Parietal lobe (tissue), 2 donors: ENCODE measurements at places on chromosomes 3 and 15. TPM values are rescaled to one million over a fixed set of nuclear protein-coding genes. Genes with fewer than 3 reads are reported as not detected.

Gene PLS1
- 0.94 TPM for total RNA-seq

Gene ITIH1
- not detected for total RNA-seq

Gene SLC6A11
- 33.5 TPM for total RNA-seq

Gene TLR9
- 0.31 TPM for total RNA-seq

Gene CILP
- total RNA-seq, result 0.63 TPM

Gene COL6A5
- total RNA-seq, result not detected

Gene PLA2G4D
- not detected for total RNA-seq

Gene CAMKV
- total RNA-seq, result 283 TPM

Gene CYP1A1
- 0.31 TPM for total RNA-seq

Gene CYP11A1
- not detected for total RNA-seq

Gene OSTN
- total RNA-seq, result 26.6 TPM

Gene CFAP91
- 13.5 TPM for total RNA-seq

Gene PPP2R3A
- 44.8 TPM for total RNA-seq

Gene IFT57
- 72.0 TPM for total RNA-seq

Gene RPS27L
- total RNA-seq, result 16.3 TPM

Gene SEMA4B
- 70.7 TPM for total RNA-seq

Gene ACAN
- 0.31 TPM for total RNA-seq

Gene SPSB4
- total RNA-seq, result 19.1 TPM

Gene PTPN23
- 53.5 TPM for total RNA-seq

Gene IL20RB
- 1.3 TPM for total RNA-seq

Gene TRH
- total RNA-seq, result 1.6 TPM

Gene RTP1
- total RNA-seq, result 0.31 TPM

Gene OR5H2
- total RNA-seq, result not detected

Gene CA12
- 11.6 TPM for total RNA-seq

Gene MESP2
- total RNA-seq, result not detected

Gene SLC24A5
- total RNA-seq, result not detected

Gene CYP8B1
- not detected for total RNA-seq

Gene PDZRN3
- 96.4 TPM for total RNA-seq

Gene ADAMTS9
- 26.0 TPM for total RNA-seq

Gene ZNF385D
- total RNA-seq, result 23.2 TPM

Gene CCDC39
- 0.63 TPM for total RNA-seq

Gene CIDEC
- total RNA-seq, result not detected

Gene SPCS1
- total RNA-seq, result 31.6 TPM

Gene SLC38A3
- total RNA-seq, result 8.1 TPM

Gene MFAP1
- total RNA-seq, result 21.0 TPM
